ENCODE measurements at places on chromosomes 6 and 20.

DNA sequence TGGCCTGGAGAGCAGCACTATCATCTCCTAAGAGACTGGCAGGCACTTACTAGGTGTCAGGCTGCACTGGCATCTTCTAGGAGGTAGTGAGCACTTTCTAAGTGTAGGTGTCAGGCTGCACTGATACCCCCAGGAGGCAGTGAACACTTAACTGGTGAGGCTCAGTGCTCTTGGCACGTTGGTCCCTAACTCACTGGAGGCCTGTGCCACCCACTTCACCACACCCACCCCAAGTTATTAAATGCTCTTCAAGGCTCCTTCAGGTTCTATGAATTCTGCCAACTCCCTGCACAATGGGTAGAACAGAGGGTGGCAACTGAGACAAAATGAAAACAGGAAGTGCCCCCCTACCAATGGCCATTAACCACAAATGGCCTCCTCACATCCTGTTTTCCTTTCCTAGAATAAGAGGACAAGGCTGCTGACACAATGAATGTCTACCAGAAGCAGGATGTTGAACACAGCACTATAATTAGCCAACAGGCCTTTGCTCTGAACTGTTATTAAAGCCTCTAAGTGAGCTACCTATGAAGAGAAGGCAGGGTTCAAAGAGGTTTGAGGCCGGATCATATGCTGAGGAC is 29.4 kb downstream of the NCOA5 start:
- no peak for DNase-seq

DNA sequence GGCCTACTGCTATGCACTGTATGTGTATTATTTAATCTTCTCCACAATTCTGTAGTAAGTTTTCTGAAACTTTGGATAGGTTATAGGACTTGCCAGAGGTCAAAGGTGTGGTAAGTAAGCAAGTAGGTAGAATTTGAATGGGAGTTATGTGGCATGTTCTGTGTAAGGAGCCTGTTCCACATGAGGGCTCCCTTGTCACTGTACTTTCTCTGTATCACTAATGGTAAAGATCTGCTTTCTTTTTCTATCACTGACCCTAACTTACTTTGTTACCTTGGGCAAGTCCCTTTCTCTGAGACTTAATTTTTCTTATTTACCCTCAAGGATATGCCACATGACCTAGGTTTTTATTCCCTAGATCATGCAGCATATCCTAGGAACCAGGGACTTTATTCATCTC is 50.3 kb downstream of the EIF2S2 start:
- no peak for DNase-seq

- peak; percentile 78 for DNase-seq
Measured at GRCh38 chr6:52416629-52417151, 3.5 kb upstream of the EFHC1 start.

DNA sequence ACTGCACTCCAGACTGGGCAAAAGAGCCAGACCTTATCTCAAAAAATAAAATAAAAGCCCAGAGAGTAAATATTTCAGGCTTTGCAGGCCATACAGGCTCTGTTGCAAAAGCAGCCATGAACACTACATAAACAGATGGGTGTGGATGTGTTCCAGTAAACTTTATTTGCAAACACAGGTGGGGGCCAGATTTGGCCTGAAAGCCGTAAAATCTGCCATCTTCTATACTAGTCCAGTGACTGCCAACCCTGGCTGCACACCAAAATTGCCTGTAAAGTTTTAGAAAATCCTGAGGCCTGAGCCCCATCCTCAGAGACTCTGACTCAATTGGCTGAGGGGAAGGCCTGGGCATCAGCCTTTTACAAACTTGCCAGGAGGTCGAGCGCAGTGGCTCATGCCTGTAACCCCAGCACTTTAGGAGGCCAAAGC is 103.6 kb downstream of the ZMYND8 start:
- DNase-seq, result no peak

- DNase-seq, result no peak
Measured at GRCh38 chr6:91082311-91082832, 495.5 kb upstream of the MAP3K7 start.

DNA sequence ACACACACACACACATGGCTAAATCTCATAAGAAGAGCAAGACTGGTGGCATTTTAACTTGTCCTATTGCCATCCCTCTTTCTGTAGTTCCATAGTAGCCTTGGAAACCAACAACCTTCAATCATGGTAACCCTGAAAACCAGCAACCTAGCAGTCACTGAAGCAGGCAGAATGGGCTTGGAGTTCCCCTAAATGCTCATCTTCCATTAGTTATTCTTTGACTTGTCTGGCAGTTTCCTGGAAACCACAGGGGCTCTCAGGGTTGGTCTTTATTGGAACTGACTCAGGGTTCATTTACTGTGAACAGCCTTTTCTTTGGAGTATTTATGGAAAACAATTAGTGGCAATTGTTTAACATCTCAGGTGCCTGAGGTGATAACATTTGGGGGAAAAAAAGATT is 19.4 kb upstream of the BRPF3 start:
- no peak for DNase-seq

All from memory B cell (primary cell).